ENCODE measurements at places on chromosomes 5 and 9.

GRCh38 chr5:154986151-154986550, 27.4 kb upstream of the KIF4B start:
- no peak for DNase-seq

GRCh38 chr5:148934895-148935400, 108.5 kb downstream of the ADRB2 start:
- DNase-seq: no peak

GRCh38 chr9:128310461-128310860, 11.8 kb downstream of the TRUB2 start:
- DNase-seq: no peak

- no peak for DNase-seq
Measured at GRCh38 chr9:132630116-132630515, 39.7 kb downstream of the DDX31 start.

DNA sequence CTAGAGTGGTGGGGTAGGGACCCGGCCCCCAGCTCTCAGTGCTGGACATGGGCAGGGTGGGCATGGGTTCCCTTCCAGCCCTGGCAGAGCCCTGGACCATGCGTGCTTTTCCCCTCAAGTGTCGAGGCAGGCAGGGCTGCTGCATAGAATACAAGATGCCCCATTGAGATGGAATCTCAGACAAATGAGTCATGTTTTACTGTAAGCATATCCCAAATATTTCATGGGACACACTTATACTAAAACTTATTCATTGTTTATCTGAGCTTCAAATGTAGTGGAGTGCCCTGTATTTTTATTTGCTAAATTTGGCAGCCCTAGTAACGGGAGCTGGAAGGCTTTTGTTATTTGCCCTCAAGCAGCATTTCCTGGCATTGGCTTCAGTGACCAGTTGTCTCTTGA, 3.2 kb upstream of the RNU6ATAC start:
- DNase-seq: no peak

GRCh38 chr9:129748249-129748648, 4.6 kb downstream of the PTGES start:
- no peak for DNase-seq

DNA sequence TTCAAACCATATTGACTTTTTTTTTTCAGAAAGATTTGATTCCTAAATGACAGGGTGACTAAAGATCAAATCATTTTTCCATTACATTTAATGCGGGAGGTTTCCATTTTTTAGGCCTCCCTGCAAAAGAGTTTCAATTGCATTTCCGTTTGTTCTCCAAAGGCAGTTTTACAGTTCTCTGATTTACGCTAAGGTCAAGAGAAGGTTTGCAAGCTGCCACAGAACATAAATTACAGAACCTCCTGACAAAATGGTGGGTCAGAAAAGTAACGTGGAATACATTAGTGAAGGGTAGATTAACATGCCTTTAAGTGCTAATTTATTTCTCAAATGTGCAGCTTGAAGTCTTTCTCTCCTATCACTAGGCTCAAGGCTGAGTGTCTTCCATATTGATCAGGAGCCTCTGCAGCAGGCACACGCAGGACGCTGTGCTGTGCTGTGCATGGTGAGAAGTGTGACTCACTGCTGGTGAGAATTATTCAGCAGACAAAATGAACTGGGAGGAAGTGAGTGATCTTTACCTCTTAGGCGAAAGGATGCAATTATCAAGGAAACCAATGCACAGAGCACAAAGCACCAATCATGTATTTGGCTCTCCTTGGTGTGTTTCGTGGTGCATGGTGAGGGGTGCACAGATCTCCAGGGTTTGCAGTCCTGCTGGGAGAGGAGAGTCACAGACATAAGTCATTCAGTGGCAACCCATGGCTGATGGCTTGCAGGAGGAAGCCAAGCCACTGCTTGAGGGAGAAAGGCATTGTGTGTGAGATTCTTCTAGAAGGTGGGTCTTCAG, 136.3 kb downstream of the TENT4A start:
- peak; percentile 24 for DNase-seq

- no peak for DNase-seq
Measured at GRCh38 chr9:35470894-35471293, 19.0 kb upstream of the RUSC2 start.

GRCh38 chr5:76544268-76544926, 78.8 kb downstream of the F2RL2 start:
- peak; percentile 75 for DNase-seq

DNA sequence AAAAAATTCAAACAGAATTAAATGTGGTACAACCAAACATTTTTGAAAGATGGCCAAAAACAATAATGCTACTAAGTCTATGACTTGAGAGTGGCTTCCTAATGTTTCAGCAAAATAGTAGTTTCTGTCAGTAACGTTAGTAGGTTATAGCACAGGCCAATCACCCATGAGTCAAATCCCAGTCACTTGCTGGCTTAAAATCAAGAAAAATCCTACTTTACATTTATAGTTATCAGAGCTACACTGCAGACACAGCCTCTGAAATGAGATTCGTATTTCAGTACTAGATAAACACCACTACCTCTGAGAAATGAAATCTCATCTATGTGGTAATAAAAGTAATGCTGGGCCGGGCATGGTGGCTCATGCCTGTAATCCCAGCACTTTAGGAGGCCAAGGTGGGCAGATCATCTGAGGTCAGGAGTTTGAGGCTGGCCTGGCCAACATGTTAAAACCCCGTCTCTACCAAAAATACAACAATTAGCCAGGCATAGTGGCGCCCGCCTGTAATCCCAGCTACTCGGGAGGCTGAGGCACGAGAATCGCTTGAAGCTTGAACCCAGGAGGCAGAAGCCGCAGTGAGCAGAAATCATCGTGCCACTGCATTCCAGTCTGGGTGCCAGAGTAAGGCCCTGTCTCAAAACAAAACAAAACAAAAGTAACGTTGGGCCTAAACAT, 6.1 kb downstream of the ZDHHC21 start:
- DNase-seq: no peak

GRCh38 chr9:97512966-97513560, 11.6 kb downstream of the TMOD1 start:
- no peak for DNase-seq

DNA sequence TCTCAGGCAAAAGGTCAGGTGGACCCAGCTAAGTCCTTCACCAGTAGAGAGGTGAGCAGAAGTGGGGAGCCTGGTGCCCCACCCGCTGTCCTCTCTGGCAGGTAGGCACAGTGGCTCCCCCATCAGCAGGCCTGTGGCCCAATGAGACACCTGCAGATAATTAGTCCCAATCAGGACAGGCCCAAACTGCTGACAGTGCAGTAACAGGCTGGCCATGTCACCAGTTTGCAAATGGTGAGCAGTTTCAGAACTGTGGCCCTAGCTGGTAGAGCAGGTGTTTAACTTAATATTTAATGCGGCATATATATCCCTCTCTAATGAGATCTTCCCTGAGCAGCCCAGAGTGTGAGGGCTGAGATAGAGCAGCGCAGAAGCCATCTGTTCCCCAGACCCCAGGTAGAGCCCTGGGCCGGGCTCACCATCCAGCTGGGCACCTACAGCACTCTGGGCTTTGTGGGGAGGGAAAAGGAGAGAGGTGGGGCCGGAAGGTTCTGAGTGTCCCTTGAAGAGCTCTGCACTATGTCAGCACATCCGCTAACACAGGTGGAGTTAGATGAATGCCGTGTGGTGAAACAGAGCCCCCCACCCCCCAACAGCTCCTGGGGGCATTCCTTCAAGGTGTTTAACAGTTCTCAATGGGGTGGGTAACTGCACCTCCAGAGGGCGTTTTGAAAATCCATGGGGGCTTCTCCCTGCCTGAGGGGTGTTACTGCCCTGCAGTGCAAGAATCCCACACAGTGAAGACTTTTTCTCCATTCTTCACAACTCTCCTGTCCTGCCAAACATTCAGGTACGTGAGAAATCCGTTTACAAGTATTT, 120.5 kb downstream of the PAX5 start:
- no peak for DNase-seq

DNA sequence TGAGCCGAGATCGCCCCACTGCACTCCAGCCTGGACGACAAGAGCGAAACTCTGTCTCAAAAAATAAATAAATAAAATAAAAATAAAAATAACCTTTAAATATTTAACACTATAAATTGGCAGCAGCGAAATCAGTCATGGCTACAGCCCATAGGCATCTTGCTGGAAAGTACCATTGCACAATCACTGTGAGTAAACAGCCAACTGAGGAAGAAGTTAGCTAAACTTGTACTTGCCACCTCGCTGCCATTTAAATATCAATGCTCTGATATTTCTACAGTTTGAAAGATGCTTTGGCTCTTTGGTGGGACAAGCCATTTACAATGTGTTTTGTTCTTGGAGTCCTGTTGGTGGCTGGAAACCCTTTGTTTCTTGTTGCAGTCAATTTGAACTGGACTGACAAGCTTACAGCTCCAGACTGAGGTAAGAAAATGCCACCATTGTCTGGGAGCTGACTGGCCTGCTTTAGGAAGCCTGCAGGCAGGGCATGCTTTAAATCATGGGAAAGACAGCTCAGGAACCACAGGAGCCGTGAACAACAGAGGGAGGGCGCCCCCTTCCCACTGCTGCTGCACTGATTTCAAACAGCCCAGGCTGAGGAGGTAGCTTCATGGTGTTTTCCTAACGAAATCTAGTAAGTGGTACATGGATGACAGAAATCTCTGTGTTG, 322.8 kb upstream of the RFX3 start:
- DNase-seq: no peak

DNA sequence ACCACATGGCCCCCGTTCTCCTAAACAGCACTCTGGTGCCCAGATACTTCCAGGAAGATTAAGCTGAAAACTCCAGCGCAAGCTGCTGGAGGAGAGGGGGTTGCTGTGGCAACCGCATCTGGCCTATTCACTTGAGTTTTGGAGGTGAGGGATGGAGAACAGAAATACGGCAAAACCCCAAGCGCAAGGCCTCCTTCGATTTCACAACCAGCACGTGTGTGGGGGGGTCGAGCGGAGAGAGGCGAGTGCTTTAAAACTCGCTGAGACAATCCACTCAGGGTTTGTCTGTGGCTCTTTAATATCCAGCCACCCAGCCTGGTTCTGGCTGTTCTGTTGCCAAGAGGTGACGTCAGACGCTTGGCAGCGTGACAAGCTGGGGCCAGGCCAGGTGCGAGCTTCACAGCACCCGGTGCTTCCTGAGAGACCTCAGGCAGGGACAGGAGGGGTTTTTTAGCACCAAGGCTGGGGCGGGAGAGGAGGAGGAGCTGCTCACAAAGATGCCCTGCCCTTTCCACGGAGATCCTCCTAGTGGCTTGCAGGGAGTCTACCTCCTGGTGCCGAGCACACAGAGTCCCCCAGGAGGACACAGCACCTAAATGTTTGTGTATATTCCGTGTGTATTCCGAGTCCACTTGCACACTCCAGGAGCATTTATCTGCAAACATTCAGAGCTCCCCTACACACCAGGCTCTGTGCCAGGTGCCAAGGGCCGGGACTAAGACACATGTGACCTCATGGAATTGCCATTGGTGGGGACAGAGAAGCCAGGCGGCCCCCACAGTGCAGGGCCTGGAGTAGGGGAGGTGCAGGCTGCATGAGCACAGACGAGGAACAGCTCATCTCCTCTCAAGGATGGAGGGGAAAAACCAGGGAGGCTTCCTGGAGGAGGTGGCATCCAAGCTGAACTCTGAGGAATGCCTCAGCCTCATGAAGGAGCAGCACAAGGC, 194.6 kb downstream of the OLFM1 start:
- DNase-seq: peak; percentile 50

- peak; percentile 74 for DNase-seq
Measured at GRCh38 chr5:90434116-90434714, 24.7 kb upstream of the CETN3 start.

GRCh38 chr5:143066556-143067281, 296.5 kb downstream of the ARHGAP26 start:
- DNase-seq: peak; percentile 58

DNA sequence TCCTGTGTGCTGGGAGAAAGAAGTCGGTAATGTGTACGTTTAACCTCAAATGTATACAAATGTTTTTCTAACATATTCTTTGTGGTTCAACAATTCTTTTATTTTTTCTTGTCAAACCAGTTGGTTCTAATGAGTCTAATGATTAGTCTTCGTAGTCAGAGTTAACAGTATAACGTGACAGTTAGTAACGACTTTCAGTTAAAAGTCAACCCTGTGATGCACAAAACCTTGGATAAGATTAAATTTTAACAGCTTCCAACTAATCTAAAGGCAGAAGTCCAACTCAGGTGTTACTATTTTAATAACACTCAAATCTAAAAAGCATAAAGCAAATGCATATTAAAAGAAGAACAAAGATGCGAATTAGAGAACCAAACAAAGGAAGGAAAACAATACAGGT, 47.0 kb downstream of the SEMA6A start:
- DNase-seq: no peak

- no peak for DNase-seq
Measured at GRCh38 chr9:100890321-100890720, 138.2 kb upstream of the PLPPR1 start.

GRCh38 chr5:133753856-133754255, 141.5 kb upstream of the FSTL4 start:
- no peak for DNase-seq

DNA sequence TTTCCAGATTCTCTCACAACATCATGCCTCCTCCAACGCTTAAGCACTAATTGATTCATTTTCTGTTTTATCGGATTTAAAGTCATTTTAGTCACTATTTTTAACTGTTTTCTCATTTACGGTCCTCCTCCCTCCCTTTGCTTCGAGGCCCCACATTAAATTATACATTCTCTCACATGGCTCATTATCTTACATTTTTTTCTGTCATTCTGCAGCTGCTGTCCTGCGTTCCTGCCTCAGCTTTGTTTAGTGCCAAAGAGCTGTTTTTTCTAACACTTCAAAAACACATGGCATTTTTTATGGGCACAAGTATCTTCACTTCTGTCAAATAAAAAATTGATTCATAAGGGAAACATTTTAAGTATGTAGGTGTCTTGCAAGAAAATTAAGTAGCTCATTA, 130.1 kb upstream of the FST start:
- DNase-seq: no peak

- peak; percentile 24 for DNase-seq
Measured at GRCh38 chr5:72063219-72063819, 44.0 kb upstream of the MAP1B start.

DNA sequence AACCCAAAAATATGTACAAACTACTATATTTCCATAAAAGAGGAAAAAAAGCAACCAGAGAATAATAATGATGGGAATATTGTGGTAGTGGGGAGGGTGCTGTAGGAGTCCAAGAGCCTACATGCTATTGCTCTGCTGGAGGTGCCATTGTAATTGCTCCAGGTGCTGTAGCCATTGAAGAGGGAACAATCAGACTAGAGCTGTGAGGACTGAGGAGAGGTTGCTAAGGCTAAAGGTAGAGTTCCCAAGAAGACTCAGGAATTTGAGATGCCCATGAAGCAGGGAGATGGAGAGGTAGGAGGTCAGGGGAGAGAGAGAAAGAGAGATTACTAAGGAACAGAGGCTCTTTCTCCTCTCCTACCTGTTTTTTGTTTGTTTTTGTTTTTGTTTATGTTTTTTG, 394.0 kb downstream of the DMRTA1 start:
- DNase-seq: no peak
